Progenitor cell of endocrine pancreas (in vitro differentiated cells): ENCODE measurements at places on chromosomes 7 and 10. TPM values are rescaled to one million over a fixed set of nuclear protein-coding genes. Genes with fewer than 3 reads are reported as not detected.

DNA sequence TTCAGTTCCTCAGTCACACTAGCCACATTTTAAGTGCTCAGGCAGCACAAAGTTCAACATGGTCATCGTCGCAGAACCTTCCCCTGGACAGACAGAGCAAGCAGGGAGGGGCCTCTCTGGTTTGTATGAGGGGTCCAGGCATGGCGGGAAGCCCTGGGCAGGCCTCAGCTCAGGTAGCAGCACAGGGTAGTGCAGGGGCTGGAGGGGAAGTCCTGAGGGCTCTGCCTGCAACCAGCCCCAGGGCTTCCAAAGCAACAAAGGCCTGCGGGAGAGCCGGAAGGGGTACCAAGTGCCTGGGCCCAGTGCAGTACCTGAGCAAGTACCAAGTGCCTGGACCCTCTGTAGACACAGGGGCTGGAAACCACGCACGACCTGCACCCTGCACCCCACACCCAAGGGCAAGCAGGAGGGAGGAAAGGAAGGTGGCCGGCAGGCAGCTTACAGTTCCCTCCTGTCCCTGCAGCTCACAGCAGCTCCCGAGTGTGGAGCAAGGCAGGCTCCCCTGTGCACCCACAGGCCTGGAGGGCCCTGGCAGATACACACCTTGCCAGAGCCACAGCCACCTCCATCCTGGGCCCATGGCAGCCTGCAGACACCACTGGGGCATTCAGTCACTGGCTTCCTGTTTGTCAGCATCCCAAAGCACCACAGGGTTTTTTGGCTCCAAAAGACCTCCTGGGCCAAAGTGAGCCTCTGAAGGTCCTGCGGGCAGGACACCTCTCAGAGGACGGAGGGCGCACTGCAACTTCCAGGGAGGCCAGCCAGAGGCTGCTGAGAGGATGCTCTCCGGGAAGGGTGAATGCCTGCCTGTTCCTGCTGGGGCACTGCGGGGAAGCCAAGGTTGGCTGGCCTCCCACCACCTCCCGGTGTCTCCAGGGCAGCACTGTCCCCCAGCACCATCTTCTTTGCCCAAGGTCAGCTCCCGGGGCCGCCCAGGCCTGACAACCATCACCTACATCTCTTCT lies 6.5 kb upstream of the RET start:
- DNase-seq = no peak

Gene HOXA4
- 13.7 TPM in 2 replicates for total RNA-seq

DNA sequence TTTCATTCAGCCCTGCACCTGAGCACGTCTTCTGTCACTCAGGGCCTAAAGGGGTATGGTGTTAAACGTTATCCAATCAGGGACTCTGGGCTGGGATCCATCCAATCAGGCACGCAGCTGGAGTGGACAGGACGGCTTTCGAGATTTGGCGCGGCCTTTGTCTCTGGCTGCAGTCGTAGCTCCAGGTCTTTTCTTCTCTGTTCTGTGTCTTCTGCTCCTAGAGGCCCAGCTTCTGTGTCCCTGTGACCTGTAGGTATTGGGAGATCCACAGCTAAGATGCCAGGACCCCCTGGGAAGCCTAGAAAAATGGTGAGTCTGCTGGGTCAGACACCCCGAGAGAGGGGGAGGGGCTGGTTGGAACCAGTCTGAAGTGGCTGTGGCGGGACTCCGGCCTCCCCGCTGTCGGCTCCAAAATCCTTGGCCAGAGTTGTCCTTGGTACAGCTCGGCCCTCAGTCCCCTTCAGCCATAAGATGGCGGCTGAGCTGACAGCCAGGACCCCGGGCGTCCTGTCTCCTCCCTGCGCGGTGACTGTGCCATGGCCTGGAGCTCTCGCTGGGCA lies 11.7 kb upstream of the ZNF680 start:
- DNase-seq = no peak

DNA sequence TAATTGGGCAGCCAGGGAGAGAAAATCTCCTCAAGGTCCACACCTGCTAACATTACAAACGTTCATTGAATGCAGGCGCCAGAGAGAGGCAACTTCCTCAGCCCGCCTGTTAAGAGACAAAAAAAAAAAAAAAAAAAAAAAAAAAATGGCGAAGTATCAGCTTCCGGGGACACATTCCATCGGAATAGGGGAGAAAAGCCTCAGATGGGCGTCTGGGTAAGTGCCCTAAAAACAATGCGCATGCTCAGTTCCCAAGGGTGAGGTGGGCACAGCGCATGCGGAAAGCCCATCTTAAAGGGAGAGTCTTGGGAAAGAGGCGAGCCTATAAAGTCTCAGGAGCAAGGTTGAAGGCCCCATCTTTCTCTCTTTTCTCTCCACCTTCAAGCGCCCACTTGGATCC lies 1139.7 kb upstream of the CELF2 start:
- DNase-seq = no peak

Gene CYP26C1
- total RNA-seq = 0.26 and 0.29 TPM in 2 replicates

GRCh38 chr10:107497024-107497423 lies 332.5 kb upstream of the SORCS1 start:
- DNase-seq = no peak

DNA sequence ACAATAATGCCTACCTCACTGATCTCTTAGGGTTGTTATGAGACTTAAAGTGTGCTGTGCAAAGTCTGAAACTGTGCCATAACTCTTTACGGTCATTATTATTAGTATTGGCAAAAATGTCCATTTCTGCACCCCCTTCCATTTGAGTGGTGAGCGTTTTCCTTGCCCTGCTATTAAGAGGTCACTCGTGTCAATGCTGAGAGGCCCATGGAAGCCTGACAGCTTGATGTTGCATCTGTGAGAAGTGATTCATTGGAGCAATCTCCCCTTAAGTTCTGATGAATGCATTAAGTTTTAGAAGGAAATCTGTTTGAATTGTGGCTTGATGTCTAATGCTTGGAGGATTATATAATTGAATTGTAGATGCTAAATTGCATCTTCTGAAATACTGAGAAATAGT lies 253.3 kb downstream of the FRMD4A start:
- no peak for DNase-seq

Gene INSYN2A
- not detected in 2 replicates for total RNA-seq

DNA sequence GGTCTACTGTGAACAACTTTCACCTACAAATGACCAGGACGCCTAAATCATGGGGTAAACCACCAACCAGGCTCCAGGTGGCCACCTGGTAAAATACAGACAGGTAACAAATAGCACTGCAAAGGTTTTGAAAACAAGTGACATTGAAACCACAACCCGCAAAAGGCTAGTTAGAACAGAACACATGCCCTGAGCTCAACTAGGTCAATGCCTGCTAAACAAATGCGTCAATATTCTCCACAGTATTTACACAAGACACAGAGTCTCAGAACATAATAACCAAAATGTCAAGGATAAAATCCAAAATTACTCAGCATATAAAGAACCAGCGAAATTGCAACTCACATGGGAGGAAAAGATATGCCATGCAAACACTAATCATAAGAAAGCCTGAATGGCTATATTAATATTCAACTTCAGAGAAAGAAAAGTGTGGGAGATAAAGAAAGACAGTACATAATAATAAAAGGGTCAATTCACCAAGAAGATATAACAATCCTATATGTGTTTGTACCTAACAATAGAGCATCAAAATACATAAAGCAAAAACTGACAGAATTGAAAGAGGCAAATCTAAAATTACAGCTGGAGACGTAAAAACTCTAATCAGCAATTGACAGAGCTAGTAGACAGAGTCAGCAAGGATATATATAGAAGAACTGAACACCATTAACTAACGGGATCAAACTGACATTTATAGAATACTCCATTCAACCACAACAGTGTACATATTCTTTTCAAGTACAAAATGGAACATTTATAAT lies 47.6 kb downstream of the SMURF1 start:
- no peak for DNase-seq

GRCh38 chr7:135406918-135407317 lies 103.0 kb downstream of the CNOT4 start:
- no peak for DNase-seq

DNA sequence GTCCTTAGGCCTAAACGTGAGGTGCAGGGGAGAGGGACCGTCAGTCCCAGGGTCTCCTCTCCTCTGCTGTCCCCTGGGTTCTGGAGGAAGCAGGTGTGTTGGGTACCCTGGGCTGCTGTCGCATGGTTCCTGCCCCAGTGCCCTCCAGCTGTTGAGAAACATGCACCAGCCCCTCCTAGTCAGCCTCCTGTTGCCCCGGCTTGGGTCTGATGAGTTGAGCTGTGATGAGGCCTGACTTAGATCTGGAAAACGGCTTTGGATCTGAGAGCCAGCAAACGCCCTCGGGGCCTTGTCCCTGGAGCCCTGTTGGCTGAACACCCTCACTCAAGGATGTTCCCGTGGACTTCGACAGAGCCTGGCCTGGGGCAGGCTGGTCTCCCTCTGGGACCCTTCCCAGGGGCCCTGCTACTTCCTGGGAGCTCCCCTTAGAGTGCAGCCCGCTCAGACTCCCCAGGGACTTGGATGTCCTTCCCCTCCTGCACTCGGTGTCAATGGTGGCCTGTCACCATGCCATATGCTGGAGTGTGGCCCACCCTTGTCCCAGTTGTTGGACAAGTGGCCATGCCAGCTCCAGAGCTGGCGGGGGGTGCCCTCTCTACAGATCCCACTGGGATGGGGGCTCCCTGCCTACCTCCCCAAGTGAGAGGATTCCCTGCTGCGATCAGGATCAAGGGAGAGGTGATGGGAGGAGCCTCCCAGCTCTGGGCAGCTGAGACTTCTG lies 12.3 kb downstream of the ZNF316 start:
- DNase-seq = no peak

DNA sequence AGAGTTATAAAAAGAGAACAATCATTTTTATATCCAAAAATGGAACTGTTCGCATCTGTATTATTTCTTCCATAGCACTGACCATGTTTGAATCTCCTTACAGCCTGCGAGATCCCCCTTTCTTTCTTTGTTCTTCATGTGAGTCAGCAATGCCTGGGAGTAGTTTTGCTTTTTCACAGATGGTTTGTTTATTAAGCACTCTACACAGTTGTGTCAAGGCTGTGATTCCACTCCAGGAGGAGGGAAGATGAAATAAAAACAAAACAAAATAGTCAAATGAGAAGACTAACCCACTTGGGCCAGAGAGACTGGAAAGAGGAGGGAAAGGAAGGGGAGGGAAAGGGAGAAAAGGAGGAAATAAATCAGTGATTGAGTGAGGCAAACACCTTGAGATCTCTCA lies 7.8 kb downstream of the LIPF start:
- DNase-seq = no peak
